ENCODE measurements at places on chromosomes 6 and 20.

GRCh38 chr20:52622081-52622480 is 350.1 kb upstream of the TSHZ2 start:
- DNase-seq, result no peak

- DNase-seq, result no peak
These were observed 547.8 kb downstream of the FRK start for GRCh38 chr6:115512923-115513322.

DNA sequence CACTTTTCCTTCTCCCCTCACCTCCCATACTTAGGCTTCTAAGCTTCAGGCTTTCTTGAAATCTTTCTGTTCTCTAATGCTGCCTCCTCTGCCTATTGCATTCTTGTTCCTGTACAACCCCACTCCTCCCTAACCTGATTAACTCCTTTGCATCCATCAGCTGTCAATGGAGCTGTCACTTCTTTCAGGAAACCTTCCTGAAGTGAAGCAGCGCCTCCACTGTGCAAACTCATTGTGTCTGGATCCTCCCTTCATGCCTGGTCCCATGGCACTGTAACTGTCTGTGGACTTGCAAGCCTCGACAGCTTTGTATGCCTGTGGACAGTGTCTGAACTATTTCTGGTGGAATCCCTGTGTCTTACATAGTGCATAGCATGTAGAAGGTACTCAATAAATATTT is 185.0 kb downstream of the HS3ST5 start:
- no peak for DNase-seq

GRCh38 chr6:73286752-73287151 is 23.8 kb upstream of the KHDC1 start:
- DNase-seq, result no peak

GRCh38 chr20:51494241-51495110 is 48.0 kb downstream of the NFATC2 start:
- peak; percentile 24 for DNase-seq

GRCh38 chr6:168377484-168377855 is 57.9 kb upstream of the DACT2 start:
- DNase-seq, result no peak

DNA sequence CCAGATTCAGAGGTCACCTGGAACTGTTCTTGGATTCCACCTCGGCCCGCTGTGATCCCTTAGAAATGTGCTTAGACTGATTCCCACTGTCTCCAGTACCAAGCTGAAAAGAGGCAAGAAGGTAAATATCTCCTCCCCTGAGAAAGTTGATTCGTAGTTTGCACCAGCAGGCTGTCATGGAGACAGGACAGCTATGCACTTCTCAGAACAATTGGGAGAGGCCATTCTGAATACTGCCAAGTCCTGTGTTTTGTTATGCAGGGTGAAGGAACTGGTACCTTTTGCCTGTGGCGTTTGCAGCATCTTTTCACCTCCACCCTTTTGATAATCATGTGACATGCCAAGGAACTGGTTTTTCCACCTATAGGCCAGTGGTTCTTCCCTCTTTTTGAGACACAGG is 58.2 kb upstream of the RNGTT start:
- DNase-seq, result no peak

DNA sequence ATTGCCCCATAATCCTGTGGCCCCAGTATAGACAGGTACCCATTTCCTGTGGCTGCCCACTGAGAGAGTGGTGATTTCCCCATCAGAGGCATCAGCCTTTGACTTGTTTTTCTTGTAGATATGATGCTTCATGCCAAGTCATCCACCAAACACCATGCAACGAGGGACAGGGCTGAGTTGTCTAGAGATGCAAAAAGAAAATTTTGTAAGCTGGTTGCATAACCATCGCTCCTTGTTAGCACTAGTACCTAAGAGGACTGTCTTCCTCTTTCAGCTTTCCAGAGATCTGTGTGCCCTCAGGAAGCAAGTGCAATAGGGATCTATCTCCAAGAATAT is 166.8 kb downstream of the BCAS1 start:
- no peak for DNase-seq

GRCh38 chr6:89707766-89708165 is 69.2 kb upstream of the LYRM2 start:
- no peak for DNase-seq

GRCh38 chr6:74182992-74183391 is 487.0 kb downstream of the CD109 start:
- no peak for DNase-seq

DNA sequence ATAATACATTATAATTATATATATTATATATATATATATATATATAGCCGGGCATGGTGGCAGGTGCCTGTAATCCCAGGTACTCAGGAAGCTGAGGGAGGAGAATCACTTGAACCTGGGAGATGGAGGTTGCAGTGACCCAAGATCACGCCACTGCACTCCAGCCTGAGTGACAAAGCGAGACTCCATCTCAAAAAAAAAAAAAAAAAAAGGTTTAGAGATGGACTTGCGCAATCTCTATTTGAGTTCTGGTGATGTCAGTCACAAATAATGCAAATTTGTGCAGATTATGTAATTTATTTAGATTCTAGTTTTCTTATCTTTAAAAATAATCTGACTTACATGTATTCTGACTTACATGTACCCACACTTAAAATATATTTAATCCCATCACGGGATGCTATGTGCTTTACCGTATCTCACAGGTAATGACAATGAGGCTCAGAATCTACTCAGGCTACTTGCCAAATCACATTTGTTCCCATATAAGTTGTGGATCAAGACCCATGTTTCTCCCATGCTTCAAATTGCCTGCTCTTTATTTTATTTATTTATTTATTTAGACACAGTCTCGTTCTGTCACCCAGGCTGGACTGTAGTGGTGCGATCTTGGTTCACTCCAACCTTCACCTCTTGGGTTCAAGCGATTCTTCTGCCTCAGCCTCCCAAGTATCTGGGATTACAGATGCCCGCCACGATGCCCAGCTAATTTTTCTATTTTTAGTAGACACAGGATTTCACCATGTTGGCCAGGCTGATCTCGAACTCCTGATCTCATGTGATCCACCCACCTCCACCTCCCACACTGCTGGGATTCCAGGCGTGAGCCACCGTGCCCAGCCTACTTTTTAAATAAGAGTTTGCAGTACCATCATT is 7.6 kb upstream of the UST start:
- no peak for DNase-seq

GRCh38 chr6:133787859-133788505 is 100.9 kb upstream of the TCF21 start:
- no peak for DNase-seq

- DNase-seq, result no peak
These were observed 973 bp downstream of the TRIM38 start for GRCh38 chr6:25963426-25964123.

DNA sequence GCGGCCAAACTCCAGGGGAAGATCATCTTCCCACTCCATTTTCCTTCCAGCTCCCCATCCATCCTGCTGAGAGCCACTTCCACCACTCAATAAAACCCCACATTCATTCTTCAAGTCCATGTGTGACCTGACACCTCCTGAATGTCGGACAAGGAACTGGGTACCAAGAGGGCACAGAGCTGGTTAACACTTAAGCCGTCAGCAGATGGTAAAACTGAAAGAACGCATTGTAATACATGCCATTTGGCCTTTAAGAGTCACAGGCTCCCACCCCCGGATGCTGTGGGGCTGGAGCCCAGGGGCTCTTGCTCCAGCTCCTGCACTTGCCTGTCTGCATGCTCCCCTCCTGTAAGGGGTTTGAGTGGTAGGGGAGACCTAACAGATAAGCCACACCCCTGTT is 753.9 kb downstream of the COL12A1 start:
- DNase-seq, result no peak

DNA sequence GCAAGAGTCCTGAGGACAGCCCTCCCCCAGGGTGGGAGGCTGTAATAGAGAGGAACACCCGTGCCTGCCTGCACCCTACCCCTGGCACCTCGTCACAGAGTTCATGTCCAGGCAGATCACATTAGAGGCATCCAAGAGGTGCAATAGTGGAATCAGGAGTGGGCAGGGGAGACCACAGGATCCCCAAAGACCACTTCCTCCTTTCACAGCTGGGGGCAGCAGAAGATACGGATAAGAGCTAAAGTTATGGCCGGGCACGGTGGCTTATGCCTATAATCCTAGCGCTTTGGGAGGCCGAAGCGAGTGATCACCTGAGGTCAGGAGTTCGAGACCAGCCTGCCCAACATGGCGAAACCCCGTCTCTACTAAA is 1.5 kb upstream of the CAPN11 start:
- no peak for DNase-seq
